CD4-positive, alpha-beta T cell treated with Interleukin-6 at 100 ng/mL for 8 hours (primary cell): ENCODE measurements at places on chromosomes 2 and 18.

DNA sequence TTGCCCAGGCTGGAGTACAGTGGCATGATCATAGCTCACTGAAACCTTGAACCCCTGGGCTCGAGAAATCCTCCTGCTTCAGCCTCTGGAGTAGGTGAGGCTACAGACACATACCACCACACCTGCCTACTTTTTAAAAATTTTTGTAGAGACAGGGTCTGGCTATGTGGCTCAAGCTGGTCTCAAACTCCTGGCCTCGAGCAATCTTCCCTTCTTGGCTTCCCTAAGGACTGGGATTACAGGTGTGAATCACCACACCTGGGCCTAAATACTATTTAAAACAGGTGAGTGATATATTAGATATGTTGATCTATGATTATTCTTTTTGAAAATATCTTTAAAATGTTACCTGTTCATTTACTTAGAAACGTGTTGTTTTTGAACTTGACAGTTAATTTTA is 57.2 kb downstream of the MOGAT1 start:
- DNase-seq: no peak

DNA sequence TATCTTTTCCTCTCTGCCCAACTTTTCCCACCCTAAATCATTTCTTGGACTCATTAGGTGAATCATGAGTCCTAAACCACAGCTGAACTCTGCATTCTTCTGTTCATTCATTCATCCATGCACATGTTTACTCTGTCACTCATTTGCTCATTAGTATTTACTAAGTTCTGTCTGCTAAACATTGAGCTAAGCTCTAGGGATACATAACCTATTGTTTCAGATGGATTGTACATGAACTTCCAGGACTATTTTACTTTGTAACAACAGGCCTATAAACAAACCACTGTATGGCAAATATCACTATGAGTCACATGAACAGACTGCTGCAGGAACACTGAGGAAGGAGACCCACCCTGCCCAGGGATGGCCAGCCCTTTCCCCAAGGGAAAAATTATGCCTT is 14.6 kb upstream of the DYNC2LI1 start:
- DNase-seq: no peak

- DNase-seq: no peak
Measured at GRCh38 chr2:64625299-64626145, 28.2 kb downstream of the SERTAD2 start.

DNA sequence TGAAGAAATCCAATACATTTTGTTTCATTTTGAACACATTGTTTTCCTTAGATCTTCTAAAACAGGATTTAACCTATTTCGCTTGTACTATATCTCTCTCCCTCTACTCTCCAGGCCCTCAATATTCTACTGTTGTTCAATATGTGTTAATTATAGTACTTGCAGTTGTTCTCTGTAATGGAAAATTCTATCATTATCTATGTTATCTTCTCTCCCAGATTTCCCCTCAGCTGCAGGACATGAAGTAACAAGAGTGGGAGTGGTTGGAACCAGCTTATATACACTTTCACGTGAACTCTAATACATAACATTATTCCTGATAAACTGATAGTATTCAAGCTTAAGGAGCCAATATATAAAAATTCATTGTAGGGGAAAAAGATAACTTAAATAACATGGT is 7.0 kb upstream of the STRN start:
- DNase-seq: no peak

DNA sequence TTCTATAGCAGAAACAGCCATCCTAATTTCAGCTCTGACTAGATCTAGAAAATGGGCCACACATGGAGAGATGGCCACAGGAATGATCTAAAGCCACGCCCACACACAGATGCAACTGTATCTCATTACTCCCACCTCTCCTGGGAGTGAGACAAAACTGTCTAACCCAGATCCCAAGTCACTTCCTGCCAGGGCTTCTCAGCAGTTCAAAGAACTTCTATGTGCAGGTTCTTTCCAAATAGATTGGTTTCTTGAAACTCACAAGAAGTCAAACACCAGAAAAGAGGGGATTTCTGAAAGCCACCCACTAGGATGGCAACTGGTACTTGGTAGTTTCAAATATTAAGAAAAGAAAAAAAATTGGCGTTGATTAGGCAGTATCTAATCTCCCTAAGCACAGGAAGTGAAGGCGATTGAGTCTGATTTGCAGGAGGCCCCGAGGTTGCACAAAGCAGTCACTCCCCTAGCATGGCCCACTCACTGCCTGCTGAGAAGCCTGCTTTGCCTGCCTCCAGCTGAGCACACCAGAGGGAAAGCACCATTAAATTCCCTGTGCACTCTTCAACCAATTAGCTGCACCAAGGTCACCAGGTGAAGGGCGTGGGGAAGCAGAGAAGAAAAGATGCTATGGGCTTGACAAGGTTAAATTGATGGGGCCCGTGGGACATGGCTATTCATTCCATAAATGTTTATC is 51.1 kb downstream of the PAPOLG start:
- DNase-seq: peak; percentile 26

DNA sequence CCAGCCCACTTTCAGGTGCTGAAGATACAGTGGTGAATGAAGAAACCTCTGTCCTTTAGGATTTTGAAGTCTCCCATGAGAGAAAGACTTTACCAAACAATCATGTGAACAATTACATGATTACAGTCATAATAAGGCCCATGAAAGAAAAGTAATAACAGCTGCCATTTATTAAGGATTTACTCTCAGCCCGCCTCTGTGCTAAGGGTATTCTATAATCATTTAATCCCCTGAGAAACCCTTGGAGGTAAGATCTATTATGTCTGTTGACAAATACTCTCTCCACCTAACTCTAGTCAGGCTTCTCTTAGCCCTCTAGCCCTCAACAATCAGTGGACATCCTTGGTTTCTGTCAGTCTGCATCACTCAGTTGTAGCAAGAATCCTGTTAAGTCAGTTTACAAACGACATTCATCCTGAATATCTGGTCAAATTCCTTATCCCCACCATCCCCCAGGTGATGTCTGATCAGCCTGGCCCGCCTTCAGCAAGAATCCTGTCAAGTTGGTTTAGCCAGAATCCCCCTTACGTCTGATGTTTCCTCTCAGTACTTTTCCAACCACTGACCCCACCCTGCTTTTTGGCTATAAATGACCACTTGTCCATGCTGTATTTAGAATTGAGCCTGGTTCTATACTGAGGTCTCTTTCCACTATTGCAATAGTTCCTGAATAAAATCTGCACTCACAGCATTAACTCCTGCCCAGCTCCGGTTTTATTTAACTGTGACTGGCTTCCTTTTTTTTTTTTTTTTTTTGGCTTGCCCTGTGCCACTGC is 12.2 kb upstream of the SOCS6 start:
- no peak for DNase-seq

DNA sequence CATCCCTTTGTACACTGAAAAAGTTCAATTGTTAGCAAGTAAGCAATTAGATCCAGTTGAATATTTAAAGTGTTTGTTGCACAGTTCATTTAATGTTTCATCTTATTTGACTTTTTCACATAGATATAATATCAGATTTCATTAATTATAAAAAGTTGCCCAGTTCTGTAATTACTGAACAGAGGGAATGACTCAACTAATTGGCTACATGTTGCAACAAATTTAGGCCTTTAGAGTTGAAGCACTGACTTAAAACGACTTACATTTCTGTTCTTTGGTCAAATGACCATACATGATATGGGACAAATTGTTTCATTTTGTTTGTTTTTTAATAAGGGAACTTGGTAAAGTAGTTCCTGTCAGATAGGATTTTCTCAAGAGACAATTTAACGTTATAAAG is 68.5 kb upstream of the FAM117B start:
- no peak for DNase-seq

GRCh38 chr2:10036095-10036884 is 7.1 kb upstream of the KLF11 start:
- DNase-seq: peak; percentile 30

DNA sequence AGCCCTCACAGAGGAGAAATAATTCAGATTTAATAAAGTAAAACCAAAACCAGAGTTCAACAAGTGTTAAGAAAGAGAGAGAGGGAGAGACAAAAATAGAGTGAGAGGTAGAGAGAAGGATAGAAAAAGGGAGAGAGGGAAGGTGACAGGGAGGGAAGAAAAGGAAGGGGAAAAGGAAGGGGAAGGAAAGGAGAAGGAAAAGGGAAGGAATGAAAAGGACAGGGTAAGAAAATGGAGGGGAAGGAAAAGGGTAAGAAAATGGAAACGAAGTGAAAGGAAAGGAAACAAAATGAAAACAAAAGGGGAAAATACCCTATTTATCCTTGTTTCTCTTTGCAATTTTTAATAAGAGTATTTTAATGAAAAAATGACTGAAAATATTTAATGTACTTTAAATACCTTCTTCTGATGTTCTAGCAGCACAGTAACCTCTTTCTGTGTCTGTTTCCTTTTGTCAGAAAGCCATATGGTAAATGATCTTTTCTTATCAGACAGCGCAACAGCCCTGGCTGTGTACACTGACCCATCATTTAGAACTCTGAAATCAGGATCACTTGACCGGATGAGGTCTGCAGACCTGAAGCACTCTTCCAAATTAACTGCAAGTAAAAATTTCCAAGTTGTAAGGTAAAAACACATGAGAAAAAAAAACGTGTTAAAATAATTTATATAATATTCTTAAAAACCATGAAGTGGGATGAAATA is 11.8 kb downstream of the DSC3 start:
- no peak for DNase-seq

GRCh38 chr2:178827739-178828485 is 20.7 kb upstream of the TTN start:
- DNase-seq: no peak

- no peak for DNase-seq
Measured at GRCh38 chr2:84885111-84885510, 4.2 kb upstream of the TRABD2A start.

DNA sequence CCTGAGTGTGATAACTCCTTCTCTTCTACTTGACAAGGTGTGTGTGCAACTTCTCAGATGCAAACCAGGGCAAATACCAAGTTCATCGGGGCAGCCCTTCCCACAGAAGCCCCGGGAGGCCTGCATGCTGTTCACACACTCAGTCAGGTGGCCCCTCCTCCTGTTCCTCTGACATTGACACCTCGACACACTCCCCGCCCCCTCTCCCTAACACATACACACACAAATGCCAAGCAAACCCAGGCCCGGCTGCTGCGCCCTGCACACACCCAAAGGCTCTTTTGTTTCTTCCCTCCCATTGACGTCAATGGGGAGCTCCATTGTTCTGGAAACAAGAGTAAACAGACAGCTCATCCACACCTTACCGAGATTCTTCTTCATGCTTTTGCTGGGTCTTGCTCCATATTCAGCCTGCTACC is 1.7 kb upstream of the PER2 start:
- DNase-seq: no peak

DNA sequence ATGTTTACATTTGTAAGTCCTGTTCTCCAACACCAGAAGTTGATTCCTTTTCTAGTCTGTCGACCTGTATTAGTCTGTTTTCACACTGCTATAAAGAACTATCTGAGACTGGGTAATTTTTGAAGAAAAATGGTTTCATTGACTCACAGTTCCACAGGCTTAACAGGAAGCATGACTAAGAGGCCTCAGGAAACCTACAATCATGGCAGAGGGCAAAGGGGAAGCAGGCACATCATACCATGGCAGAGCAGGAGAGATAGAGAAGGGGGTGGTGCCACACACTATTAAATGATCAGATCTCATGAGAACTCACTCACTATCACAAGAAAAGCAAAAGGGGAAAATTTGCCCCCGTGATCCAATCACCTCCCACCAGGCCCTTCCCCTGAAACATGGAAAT is 112.8 kb upstream of the MAP3K20 start:
- no peak for DNase-seq

GRCh38 chr2:3608373-3609278 is 13.7 kb downstream of the COLEC11 start:
- no peak for DNase-seq

- no peak for DNase-seq
Measured at GRCh38 chr18:58499527-58500221, 129.2 kb downstream of the ALPK2 start.

GRCh38 chr2:129713337-129713736 is 266.1 kb upstream of the RAB6C start:
- DNase-seq: no peak

DNA sequence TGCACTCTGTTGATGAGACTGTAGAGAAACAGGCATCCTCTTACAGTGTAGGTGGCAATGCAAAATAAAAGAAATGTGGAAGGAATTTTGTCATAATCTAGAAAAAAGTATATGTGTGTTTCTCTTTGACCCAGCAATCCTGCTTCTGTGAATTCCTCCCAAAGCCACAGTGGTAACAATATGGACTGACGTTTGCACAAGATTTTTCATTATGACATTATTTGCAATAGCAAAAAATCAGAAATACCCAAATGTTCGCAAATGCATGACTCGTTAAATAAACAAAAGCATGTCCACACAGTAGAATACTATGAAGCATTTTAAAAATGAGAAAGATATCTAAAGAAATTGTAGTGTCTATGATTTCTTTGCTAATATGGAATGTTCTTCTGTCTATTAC is 255.2 kb upstream of the NRP2 start:
- no peak for DNase-seq

DNA sequence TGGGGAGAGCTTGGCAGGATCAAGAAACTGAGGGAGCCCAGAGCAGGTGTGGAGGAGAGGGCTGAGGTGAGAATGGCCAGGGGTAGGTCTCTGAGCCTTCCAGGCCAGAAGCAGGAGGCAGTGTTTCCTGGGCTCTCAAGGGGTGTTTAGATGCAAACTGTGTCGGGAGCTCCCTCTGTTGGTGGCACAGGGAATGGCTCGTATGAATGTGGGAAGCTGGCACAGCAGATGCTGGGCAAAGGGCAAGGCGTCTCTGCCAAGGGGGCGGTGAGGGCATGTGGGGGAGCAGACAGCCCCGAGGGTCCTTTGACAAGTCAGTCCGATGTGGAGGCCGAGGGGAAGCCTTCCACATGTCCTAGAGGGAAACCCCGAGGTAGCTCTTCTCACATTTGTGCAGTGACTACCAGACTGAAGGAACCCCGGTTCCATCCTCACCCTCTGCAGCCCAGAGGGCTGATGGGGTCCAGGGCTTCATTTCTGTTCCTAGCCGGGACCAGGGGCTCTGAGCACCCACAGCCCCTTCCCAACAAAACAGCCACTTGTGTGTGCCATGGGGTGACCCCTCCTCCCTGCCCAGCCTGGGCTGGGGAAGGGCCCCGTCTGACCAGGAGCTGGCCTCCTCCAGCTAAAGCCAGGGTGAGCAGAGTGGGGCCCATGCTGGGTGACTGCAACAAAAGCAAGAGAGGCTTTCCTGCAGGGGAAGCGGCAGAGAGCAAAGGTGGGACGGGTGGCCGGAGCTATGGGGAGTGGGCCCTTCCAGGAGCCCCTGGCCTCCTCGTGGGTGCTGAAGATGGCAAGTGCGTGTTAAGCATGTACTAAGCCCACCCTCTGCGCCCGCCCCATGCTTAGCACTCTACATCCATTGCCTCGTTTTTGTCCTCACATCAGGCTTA is 103.4 kb downstream of the SEPTIN10 start:
- peak; percentile 62 for DNase-seq

GRCh38 chr2:196413821-196414274 is 225.7 kb upstream of the CCDC150 start:
- no peak for DNase-seq

GRCh38 chr18:48407358-48407757 is 1.8 kb downstream of the ZBTB7C start:
- no peak for DNase-seq

GRCh38 chr18:57249179-57249578 is 102.3 kb downstream of the BOD1L2 start:
- DNase-seq: no peak

- no peak for DNase-seq
Measured at GRCh38 chr2:68799140-68800026, 64.8 kb downstream of the ARHGAP25 start.
